ENCODE measurements at places on chromosomes 5 and 9.

DNA sequence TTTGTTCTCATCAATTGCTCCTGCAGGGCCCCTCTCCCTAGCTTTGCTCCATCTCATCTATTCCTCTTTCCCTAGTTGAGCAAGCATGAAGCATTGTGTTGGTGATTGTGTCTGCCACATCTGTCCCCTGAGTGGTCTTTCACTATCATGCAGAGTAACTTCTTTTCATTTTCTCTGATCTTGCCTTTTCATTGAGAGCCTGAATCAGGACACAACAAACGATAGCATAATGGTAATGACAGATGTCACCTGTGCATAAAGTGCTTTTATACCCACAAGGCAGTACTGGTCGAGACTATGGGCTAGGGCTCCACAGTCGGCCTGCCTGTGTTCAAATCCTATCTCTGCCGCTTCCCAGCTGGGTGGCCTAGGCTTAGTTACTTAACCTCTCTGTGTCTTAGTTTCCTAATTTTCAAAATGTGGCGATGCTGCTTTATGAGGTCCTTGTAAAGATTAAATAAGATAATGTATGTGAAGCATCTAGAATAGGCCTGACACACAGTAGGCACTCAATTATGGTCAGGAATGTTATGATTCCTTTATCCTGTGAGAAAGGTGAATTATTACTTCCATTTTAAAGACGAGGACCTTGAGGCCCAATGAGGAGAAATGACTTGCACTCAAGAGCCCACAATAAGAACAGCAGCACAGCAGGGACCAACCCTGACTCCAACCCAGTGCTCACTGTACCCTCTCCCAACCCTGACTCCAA is 137.1 kb upstream of the ZNF618 start:
- DNase-seq, result peak; percentile 37

- no peak for DNase-seq
Measured at GRCh38 chr5:9059920-9060691, 485.8 kb downstream of the SEMA5A start.

DNA sequence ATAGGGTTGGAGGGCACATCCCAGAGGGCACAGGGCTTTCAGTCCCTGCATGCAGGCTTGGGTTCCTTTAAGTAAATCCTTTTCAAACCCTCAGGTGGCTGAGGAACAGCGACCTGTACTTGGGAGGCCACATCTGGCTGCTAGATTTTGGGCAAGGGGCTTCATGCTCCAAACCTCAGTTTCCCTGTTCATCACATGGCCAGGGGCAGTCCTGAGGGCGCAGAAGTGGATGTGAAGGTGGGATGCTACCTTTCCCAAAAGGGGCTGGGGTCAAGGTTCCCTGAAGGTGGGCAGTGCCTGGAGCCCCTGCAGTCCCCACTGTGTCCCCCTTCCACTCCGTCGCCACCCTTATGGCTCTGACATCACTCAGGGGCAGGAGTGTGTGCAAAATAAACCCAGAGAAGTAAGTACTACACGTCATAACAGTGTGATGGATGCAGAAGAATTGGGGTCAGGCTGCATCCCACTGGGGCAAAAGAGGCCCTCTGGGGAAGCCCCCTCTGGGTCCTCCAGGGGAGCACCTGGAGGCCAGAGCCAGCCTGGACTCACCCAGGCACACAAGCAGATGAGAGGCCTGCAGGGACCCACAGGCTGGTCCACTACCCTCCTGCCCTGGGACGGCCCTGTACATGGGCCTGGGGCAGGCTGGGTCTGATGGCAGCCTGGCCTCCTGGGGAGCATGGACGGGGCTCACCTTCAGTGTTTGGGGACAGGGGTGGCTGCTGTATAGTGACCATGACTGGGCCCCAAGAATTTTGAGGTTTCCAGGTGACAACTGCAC is 1.9 kb upstream of the CARD19 start:
- DNase-seq, result no peak

DNA sequence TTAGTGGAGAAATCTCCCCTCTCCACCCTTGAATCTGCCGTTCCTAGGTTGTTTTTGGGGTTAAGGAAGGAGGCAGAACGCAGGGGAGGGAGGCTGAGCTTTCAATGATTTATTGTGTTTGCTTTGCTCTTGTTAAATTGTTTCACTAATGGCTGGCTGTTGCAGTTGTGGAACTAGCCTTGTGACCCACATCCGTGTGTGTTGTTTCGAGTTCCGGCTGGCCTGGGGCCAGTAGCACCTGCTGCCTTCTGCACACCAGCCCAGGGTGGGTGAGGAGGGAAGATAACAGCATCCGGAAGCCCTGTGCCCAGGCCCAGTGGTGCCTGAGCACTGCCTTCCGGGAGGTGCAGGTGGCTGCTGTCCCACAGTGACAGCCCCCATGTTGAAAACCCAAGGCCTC is 3.6 kb downstream of the ERGIC1 start:
- DNase-seq, result no peak

Measured in ecto neural progenitor cell (in vitro differentiated cells).